T-cell (primary cell): ENCODE measurements at places on chromosomes 11 and 22.

GRCh38 chr11:77761491-77761890 lies 59.0 kb downstream of the RSF1 start:
- no peak for DNase-seq

- no peak for DNase-seq
Observed at GRCh38 chr11:1873048-1873812, 18.5 kb downstream of the PRR33 start.

DNA sequence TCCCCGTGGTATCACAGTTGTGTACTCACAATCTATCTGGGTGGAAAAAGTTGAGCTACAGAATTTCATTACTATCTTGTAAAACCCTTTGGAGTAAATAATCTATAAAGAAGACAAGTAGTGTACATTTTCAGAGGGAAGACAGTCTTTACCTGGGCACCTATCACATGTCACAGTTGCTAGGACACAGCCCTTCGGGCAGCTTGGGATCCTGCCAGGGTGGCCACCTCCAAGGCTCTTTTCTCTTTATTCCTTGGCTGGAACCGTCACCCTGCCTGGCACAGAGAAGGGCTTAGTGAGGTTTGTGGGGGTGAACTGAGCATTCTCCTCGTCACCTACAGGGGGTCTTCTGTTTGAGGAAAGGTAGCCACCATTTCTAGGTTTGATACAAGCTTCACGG lies 23.6 kb downstream of the LRRC74B start:
- DNase-seq, result no peak

- no peak for DNase-seq
Observed at GRCh38 chr11:92342886-92343285, 118.3 kb downstream of the FAT3 start.

- DNase-seq, result no peak
Observed at GRCh38 chr11:16924826-16925560, 89.2 kb downstream of the PLEKHA7 start.

DNA sequence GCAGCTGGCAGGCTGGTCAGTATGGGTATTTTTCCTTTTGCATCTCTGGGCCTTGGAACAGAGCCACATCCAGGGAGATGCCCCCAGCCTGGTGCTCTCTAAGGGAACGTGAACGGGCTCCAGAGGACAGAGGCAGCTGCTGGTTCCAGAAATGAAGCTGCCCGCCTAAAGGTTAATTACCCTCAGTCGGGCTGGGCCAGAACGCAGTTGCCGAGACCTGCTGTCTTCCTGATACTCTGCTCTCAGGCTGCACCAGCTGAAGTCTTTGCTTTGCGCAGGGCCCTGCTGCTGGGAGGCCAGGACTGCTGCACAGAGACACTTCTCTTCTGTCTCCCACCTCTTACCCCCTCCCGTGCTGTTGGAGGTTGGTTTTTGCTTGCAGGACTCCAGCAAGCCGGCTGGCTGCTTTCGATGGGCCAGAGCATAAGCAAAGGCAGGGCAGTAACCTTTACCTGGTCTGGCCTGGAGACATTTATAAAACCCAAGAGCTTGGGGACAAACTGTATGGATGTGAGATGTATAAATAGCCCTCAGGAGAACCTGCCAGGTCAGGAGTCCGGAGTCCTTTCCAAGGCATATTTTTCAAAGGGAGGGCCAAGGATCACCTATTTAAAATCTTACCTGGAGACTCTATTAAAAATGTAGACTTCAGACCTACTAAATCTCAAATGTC lies 197.1 kb downstream of the GRIK4 start:
- DNase-seq, result no peak

DNA sequence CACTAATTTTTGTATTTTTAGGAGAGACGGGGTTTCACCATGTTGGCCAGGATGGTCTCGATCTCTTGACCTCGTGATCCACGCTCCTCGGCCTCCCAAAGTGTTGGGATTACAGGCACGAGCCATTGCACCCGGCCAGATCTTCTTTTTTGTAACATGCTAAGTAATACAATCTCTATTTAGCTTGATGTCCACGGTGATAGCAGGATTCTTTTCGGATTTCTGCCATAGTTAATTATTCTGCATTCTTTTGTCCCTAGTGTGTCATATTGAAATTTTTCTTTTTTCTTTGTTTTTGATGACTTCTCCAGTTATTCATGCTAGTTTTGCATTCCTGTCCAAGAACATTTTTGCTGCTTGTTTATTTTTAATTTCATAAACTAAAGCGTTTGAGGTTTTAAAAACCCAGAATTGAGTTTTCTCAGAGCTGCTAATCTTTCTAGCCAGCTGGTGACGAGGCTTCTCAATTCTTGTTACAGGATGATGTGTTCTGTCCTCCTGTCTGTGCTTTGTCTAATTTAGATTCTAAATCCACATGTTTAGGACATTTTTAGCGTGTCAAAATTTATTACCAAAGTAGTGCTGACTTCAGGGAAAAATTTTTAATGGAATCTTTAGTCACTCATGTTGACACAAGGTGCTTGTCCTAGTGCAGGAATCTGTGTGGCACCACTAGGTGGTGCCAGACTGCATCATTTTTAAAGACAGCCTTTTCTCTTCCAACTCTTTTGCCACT lies 21.8 kb downstream of the NF2 start:
- peak; percentile 32 for DNase-seq

DNA sequence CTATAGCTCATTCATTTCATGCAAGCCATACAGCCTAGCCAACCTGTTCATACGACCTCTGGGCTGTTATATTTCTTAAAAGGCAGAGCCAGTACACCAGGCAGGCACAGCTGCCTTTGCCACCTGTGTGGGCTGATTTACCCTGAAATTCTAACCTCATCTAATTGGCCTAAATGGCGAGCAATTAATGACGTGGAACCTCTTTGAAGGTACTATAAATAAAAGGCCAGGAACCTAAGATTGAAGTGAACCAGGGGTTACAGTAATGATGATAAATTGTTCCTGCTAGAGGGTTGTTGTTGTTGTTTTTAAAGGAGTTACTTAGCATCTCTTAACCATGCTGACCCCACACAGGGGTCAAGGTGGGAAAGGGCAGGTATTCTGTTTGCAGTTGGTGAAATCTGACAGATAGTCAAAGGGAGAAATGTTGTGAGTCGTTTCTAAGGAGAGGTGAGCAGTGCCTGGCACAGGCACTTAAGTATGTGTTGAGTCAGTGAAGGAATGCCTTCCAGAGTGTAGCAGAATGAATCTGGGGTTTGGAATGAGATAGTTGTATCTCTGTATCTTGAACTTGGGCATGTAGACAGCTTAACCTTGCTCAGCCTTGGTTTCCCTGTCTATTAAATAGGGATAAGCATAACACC lies 213.5 kb upstream of the NAV2 start:
- no peak for DNase-seq

DNA sequence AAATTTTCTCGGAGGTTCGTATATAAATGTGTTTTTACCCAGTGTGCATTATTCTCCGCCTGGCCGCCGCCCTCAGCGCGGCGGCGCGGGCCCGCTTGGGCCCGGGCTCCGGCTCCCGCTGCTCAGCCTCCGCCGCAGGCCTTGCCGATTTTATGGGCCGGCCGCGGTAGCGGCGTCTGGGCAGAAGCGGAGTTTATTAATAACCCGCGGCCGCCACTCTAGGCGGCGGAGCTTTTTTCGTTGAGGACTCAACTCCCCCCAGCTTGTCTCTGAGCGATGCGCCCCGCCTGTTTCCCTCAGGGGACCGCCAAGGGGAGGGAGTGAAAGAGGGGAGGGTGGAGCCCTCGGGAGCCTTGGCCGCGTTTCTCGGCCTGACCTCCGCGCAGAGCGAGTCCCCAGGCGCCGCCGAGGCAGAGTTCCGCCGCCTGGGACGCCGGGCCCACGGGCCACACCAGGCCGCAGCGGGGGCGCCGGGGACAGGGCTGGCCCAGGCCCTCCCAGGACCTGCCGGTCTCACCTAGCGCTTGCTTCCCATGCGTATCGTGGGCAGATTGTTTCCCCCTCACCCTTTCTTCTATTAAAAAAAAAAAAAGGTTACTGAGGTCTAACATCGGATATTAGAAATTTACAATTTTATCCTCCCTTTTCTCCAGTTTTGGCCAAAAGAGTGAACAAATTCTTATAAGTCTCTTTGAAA lies 399 bp downstream of the ZNF143 start:
- DNase-seq, result peak; percentile 81

GRCh38 chr11:120073196-120073595 lies 64.7 kb downstream of the TRIM29 start:
- no peak for DNase-seq

GRCh38 chr11:68007498-68008380 lies 2.4 kb upstream of the ALDH3B1 start:
- DNase-seq, result no peak

DNA sequence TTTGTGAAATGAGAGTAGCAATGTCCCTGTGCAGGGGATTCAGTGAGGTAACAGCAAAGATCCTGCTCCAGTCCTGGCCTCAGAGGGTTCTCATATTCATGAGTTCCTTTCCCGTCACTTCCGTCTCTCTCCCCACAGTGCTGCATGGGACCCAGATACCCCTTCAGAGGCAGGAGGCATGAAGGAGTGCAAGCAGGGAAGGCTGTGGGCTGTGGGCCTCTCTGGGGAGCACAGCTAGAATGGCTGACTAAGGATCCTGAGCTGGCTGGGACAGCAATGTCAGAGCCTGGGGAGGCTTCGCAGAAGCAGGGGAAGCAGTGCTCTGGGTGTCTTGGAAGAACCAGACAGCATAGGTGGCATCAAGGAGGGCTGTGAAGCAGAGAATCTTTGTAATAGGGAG lies 13.0 kb downstream of the PKNOX2 start:
- no peak for DNase-seq

DNA sequence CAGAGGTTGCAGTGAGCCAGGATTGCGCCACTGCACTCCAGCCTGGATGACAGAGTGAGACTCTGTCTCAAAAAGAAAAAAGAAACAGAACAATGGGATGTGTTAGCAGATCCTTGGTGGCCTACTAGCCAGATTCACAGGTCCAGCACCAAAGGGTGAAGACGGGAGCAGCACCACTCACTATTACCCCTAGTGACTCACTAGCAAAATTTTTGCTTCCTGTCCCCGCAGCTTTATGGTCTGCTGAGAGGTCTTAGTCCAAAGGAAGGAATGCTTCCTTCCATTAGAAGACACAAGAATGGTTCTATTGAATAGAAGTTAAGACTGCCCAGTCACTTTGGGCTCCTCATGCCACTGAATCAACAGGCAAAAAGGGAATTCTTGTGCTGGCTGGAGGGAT lies 35.9 kb upstream of the NUP50 start:
- DNase-seq, result no peak

GRCh38 chr11:79546351-79546750 lies 105.5 kb upstream of the TENM4 start:
- DNase-seq, result no peak

- no peak for DNase-seq
Observed at GRCh38 chr11:132101881-132102280, 731.5 kb downstream of the NTM start.

- DNase-seq, result no peak
Observed at GRCh38 chr11:44926036-44926435, 24.6 kb downstream of the TP53I11 start.

DNA sequence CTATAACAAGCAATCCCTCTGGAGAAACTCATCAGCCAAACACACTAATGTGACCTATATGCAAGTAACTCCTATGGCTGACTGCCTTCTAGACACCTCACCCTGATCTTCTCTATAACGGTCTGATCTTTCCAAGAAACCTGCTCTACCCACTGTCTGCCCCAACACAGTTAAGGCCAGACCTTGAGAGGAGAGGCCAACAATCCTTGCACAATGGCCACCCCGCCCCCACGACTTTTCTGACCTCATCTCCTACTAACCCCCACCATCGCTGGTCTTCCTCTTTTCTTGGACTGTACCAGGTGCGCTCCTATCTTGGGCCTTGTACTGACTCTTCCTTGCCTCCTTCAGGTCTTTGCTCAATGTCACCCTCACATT lies 12.5 kb downstream of the HIRA start:
- no peak for DNase-seq

DNA sequence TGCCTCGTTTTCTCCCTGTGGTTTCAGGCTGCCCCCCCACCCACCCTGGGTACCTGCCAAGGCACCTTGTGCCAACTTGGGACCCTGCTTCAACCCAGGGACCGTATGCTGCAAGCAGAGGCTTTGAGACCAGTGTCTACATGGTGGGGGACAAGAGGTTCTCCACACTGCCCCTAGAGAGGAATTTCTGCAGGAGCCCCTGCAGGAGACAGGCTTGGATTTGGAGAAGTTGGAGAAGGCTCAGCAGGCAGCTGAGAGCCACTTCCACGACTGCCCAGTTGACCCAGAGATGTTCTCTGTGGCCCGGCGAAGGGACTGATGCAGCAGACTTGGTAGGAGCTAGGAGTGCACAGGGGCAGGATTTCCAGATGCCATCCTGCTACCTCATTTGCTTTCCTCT lies 20.1 kb upstream of the NNMT start:
- no peak for DNase-seq

GRCh38 chr22:44583061-44583760 lies 85.2 kb upstream of the RTL6 start:
- no peak for DNase-seq

DNA sequence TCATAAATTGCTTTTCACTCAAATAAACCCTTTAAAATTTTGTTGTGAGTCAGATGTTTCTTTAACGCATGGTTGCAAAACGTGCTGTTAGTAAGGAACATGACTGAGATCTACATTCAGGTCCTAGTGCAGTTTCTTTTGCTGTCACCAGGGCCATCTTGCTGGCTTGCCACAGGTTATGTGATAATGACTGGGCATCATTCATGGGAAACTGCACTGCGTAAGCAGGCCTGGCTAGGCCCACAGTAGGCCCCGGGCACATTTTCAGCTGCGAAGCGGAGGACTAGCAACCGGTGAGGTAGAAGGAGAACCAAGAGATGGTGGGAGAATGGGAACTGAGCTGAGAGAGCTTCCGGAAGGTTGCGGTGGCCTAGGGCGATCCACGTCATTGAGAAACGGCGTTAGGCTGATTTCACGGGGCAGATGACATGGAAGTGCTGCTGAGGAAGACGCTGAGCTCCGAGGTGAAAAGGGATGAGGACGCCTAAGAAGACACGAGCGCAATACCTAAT lies 3.2 kb upstream of the KLHDC7B start:
- DNase-seq, result no peak

DNA sequence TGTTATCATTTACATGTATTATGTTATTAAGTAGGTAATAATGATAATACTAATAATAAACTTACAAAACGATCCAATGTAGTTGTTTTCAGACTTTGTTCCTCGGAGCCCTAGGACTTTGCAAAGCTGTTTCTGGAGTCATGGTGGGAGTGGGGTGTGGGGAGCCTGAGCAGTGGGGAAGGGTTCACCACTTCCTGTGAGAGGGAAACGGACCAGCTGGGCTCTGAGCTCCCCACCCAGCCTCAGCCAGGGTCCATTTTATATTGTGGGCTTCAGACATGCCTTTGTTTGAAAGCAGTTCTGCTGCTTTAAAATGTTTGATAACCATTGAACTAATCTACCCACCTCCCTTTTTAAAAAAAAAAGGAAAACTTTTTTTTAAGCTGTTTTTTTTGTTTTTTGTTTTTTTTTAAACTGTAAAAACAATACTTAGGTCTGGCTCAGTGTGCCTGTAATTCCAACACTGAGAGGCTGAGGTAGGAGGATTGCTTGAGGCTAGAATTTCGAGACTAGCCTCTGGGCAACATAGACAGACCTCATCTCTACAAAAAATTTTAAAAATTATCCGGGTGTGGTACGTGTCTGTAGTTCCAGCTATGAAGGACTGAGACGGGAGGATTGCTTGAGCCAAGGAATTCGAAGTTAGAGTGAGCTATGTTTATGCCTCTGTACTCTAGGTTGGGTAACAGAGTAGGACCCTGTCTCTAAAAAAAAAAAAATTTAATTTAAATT lies 7.0 kb downstream of the SERPING1 start:
- DNase-seq, result no peak

- no peak for DNase-seq
Observed at GRCh38 chr11:105148241-105148640, 8.7 kb upstream of the CARD18 start.

- DNase-seq, result no peak
Observed at GRCh38 chr11:125379981-125380380, 116.1 kb downstream of the FEZ1 start.

- no peak for DNase-seq
Observed at GRCh38 chr22:26777156-26777801, 119.9 kb downstream of the MIAT start.
